Activated T-helper 1 cell treated with anti-CD3 and anti-CD28 coated beads, Interleukin-12 subunit alpha, Interleukin-12 subunit beta, Interleukin-2, Interleukin-4 antibody, amounts not matched to agents 30 ng/mL and 10 ng/mL and 1 ng/mL, durations not matched to agents 14 hours and 24 hours and 36 hours (primary cell): ENCODE measurements at places on chromosomes 1 and 21.

DNA sequence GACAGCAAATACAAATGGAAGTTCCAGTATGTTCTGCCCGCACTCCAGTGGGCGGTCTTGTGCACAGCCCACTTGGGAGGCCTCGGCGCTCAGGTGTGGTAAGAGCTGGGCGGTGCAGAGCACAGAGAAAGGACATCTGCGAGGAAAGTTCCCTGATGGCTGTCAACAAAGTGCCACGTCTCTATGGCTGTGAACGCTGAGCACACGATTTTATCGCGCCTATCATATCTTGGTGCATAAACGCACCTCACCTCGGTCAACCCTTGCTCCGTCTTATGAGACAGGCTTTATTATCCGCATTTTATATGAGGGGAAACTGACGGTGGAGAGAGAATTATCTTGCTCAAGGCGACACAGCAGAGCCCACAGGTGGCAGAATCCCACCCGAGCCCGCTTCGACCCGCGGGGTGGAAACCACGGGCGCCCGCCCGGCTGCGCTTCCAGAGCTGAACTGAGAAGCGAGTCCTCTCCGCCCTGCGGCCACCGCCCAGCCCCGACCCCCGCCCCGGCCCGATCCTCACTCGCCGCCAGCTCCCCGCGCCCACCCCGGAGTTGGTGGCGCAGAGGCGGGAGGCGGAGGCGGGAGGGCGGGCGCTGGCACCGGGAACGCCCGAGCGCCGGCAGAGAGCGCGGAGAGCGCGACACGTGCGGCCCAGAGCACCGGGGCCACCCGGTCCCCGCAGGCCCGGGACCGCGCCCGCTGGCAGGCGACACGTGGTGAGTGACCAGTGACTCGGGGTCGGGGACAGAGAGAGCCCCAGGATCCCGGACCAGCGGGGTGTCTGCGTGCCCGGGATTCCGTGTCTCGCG lies at the start of gene IL12RB2:
IL12RB2 (plus strand) TSS at position 623 of the 810 bp plus-strand sequence. CDS start 12,496 bp downstream, outside the sequence.
- H3K27ac ChIP-seq = peak within 1 kb of the TSS; percentile 100
- H3K4me1 ChIP-seq = peaks cover 46% of the 10 kb centered on the region
- peak within 1 kb of the TSS; percentile 100 for H3K4me3 ChIP-seq
- DNase-seq = peak; percentile 77
- H3K27me3 ChIP-seq = no peaks in the 10 kb centered on the region
- H3K36me3 ChIP-seq = peaks cover 44% of the 10 kb centered on the region

GRCh38 chr1:41385398-41386195 lies 24.4 kb downstream of the FOXO6 start:
- no peak for DNase-seq
- no peak overlapping the region for H3K27ac ChIP-seq
- H3K4me1 ChIP-seq = peaks cover 12% of the 10 kb centered on the region
- no peak overlapping the region for H3K4me3 ChIP-seq

- peaks cover 60% of the 10 kb centered on the region for H3K4me1 ChIP-seq
- peak overlapping the region; percentile 75 for H3K27ac ChIP-seq
- H3K27me3 ChIP-seq = no peaks in the 10 kb centered on the region
- peak overlapping the region; percentile 6 for H3K4me3 ChIP-seq
- DNase-seq = no peak
- H3K36me3 ChIP-seq = peaks cover 25% of the 10 kb centered on the region
These were observed 7.2 kb downstream of the SZRD1 start for GRCh38 chr1:16374266-16374665.

GRCh38 chr21:45416620-45417019 lies 11.7 kb downstream of the COL18A1 start:
- H3K4me3 ChIP-seq = no peak overlapping the region
- H3K36me3 ChIP-seq = no peaks in the 10 kb centered on the region
- H3K27ac ChIP-seq = no peak overlapping the region
- no peaks in the 10 kb centered on the region for H3K4me1 ChIP-seq

GRCh38 chr1:57908147-57908890 lies 484.5 kb upstream of the DAB1 start:
- DNase-seq = no peak
- H3K27me3 ChIP-seq = no peaks in the 10 kb centered on the region
- H3K36me3 ChIP-seq = no peaks in the 10 kb centered on the region
- no peak overlapping the region for H3K27ac ChIP-seq
- no peak overlapping the region for H3K4me3 ChIP-seq
- no peaks in the 10 kb centered on the region for H3K4me1 ChIP-seq

- no peaks in the 10 kb centered on the region for H3K36me3 ChIP-seq
- no peak overlapping the region for H3K27ac ChIP-seq
- peaks cover 3% of the 10 kb centered on the region for H3K27me3 ChIP-seq
- DNase-seq = no peak
- H3K4me3 ChIP-seq = no peak overlapping the region
These were observed 56.0 kb upstream of the C1orf21 start for GRCh38 chr1:184330875-184331274.

- H3K36me3 ChIP-seq = no peaks in the 10 kb centered on the region
- peaks cover 12% of the 10 kb centered on the region for H3K4me1 ChIP-seq
- DNase-seq = no peak
- H3K27ac ChIP-seq = no peak overlapping the region
- H3K4me3 ChIP-seq = no peak overlapping the region
- H3K27me3 ChIP-seq = peaks cover 10% of the 10 kb centered on the region
These were observed 55.5 kb downstream of the GADD45A start for GRCh38 chr1:67740543-67740942.

DNA sequence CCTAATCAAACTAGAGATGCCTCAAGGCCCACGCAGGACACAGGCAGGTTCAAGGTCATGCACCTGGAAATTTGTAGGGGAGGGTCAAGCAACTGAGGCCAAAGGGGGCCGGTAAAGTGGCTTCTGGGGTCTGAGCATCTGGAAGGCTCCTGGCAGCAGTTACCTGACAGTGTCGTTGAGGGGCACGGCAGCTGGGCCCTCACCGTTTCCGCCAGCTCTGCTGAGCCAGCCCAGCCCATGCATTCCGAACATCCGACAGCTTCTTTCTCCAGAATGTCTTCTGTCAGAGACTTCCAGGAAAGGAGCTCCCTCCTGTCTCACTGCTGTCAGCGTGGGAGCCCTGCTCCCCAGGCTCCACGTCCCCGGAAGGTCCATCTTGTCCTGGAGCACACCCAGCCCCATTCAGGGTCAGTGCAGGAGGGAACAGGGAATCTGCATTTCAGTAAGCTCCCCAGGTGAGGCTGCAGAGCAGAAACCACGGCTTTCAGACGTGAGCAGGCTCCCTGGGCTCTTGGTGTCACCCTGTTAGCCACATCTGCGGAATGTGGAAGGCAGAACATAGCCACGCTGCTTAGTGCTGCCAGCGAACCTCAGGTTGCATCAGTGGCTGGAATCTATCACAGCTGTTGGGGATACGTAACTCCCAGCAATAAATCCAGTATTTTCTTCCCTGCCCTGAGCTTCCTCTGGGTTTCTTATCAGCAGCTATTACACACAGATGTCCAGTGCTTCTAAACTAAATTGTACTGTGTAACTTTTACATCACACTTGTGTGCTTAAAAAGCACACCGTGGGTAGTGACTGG lies 36.3 kb upstream of the FAM3B start:
- H3K36me3 ChIP-seq = no peaks in the 10 kb centered on the region
- no peak overlapping the region for H3K27ac ChIP-seq
- no peak overlapping the region for H3K4me3 ChIP-seq
